ENCODE measurements at places on chromosomes 5 and 9.
A peak's percentile ranks its signal among the peaks of the same experiment; 100 is the strongest.

- DNase-seq, result no peak
These were observed 24.3 kb upstream of the PLIN2 start for GRCh38 chr9:19151425-19152159.

- no peak for DNase-seq
These were observed 32.6 kb upstream of the PRRC2B start for GRCh38 chr9:131361202-131361833.

GRCh38 chr5:54639621-54640020 lies 122.1 kb downstream of the SNX18 start:
- no peak for DNase-seq

DNA sequence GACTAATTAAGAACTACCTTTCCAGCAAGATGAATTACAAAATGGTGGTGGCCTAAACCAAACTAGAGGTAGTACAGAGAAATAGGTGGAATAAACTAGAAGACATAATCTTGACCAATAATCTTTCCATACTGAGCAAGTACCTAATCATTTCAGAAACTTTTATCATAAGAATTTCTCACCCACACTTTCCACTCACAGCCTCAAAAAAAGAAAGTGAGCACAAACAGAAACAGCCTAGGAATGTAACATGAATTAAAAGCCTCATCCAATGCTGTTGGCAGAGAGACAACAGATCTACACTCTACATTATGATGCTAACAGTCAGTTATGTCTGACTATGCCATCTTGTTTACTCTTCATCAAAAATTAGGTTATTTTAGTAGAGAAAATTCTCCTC lies 1.3 kb downstream of the RNF38 start:
- DNase-seq, result no peak

GRCh38 chr5:15013654-15014463 lies 142.3 kb upstream of the ANKH start:
- no peak for DNase-seq

DNA sequence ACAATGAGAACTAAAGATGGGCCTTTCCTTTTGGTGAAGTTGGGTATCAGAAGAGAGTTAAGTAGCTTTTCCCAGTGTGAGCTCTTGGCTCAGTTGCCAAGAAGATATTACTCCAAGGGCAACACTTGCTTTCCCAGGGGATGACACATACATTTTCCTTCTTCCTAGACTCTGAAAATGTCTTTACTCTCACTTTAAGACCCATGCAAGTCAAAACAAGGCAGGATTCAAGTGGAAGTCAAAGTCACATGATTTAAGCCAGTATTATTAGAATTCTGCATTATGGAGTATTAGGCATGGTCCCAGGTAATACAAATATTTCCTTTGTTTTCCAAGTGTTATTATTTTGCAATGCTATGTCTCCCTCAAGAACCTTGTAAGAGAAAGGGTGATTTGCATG lies 175.1 kb downstream of the PPP2R2B start:
- DNase-seq, result no peak

- no peak for DNase-seq
These were observed 599 bp upstream of the MOCS2 start for GRCh38 chr5:53110156-53110555.

GRCh38 chr5:169164481-169164925 lies 136.4 kb downstream of the SLIT3 start:
- DNase-seq, result no peak

GRCh38 chr9:16413509-16414016 lies 456.9 kb downstream of the BNC2 start:
- no peak for DNase-seq

- DNase-seq, result peak; percentile 28
These were observed 872 bp downstream of the TXNDC15 start for GRCh38 chr5:134874831-134875655.

- no peak for DNase-seq
These were observed 597.3 kb upstream of the SGCD start for GRCh38 chr5:155729684-155730059.

- no peak for DNase-seq
These were observed 435.8 kb downstream of the CTNND2 start for GRCh38 chr5:11468334-11469039.

DNA sequence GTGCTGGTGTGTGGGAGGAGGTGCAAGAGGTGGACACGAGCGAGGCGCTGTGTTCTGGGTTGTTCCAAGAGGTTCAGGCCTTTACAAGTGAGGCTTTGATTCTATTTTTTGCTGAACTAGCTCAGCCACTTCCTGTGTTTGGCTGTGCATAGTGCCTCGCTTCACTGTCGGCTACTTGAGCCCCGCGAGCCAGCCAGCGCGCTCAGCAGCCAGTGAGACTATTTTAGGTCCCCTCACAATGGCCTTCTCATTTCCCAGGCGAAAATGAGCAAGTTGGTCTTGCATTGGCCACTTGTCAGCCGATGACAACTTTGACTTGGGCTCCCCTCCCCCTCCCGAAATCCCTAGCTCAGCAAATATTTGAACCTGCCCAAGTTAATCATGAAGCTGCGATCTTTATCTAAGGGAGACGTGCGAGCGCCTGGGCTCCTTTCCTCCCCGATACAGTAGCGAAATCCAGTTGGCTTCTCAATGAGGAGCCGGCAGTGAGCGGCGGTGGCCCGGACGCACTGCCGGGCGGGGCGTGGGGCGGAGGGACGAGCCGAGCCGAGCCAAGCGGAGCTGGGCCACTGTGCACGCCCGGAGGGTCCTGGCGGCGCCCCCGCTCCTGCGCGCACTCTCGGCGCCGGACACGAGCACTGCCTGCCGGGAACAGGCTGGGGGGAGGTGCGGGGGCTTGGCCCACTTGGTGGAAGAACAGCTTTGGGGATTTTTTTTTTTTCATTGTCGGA lies 72.6 kb downstream of the PIK3R1 start:
- DNase-seq, result peak; percentile 15

- DNase-seq, result no peak
These were observed 84.8 kb downstream of the PJA2 start for GRCh38 chr5:109324931-109325330.
